ENCODE measurements at places on chromosomes 7 and 10. TPM values are rescaled to one million over a fixed set of nuclear protein-coding genes. Genes with fewer than 3 reads are reported as not detected.

The WDR86 gene
- 0.11 TPM for polyA plus RNA-seq

GRCh38 chr10:102646610-102647442, 2.5 kb downstream of the TRIM8 start:
- H3K36me3 ChIP-seq: peaks cover 17% of the 10 kb centered on the region
- peak; percentile 60 for DNase-seq
- H3K4me3 ChIP-seq: peak overlapping the region; percentile 76
- peak overlapping the region; percentile 87 for H3K27ac ChIP-seq

The MAT1A gene
- not detected for polyA plus RNA-seq

- no peaks in the 10 kb centered on the region for H3K27me3 ChIP-seq
- no peaks in the 10 kb centered on the region for H3K4me1 ChIP-seq
- no peaks in the 10 kb centered on the region for H3K36me3 ChIP-seq
- H3K27ac ChIP-seq: no peak overlapping the region
- H3K4me3 ChIP-seq: no peak overlapping the region
- DNase-seq: no peak
These were observed 105.7 kb downstream of the FOXL3 start for GRCh38 chr7:395643-396042.

GRCh38 chr7:82964150-82964882, 198.4 kb downstream of the PCLO start:
- no peaks in the 10 kb centered on the region for H3K4me1 ChIP-seq
- no peaks in the 10 kb centered on the region for H3K36me3 ChIP-seq
- H3K27me3 ChIP-seq: no peaks in the 10 kb centered on the region

GRCh38 chr7:143974459-143974858, 19.8 kb downstream of the OR2F1 start:
- no peaks in the 10 kb centered on the region for H3K36me3 ChIP-seq
- no peak overlapping the region for H3K4me3 ChIP-seq
- no peaks in the 10 kb centered on the region for H3K27me3 ChIP-seq
- H3K27ac ChIP-seq: no peak overlapping the region

The PKD2L1 gene
- 0.09 TPM for polyA plus RNA-seq

The ANKRD61 gene
- not detected for polyA plus RNA-seq

DNA sequence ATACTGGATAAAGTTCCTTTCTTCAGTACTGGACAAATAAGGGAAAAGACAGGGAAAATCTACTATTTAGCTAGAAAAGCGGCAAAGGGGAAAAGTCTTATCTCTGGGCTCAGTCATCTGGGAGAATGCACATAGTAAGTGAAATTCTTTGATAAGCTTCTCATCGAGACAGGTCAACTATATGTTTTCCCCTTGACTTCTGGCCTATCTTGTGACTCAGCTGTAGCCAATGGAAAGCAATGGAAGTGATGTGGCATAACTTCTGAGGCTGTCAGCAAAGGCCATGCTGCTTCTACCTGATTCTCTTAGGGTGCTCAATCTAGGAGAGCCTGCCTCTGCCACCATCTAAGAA, 91.9 kb downstream of the PCGF5 start:
- H3K27ac ChIP-seq: no peak overlapping the region
- DNase-seq: no peak
- H3K36me3 ChIP-seq: no peaks in the 10 kb centered on the region
- no peaks in the 10 kb centered on the region for H3K27me3 ChIP-seq

- no peak for DNase-seq
- no peak overlapping the region for H3K27ac ChIP-seq
- no peak overlapping the region for H3K4me3 ChIP-seq
- H3K36me3 ChIP-seq: no peaks in the 10 kb centered on the region
- no peaks in the 10 kb centered on the region for H3K27me3 ChIP-seq
- H3K4me1 ChIP-seq: no peaks in the 10 kb centered on the region
These were observed 410.0 kb downstream of the TCERG1L start for GRCh38 chr10:130901311-130902165.

GRCh38 chr7:120709972-120710320, 148.0 kb downstream of the TSPAN12 start:
- no peak overlapping the region for H3K4me3 ChIP-seq
- H3K27ac ChIP-seq: no peak overlapping the region
- DNase-seq: no peak
- no peaks in the 10 kb centered on the region for H3K4me1 ChIP-seq
- H3K27me3 ChIP-seq: peaks cover 11% of the 10 kb centered on the region
- no peaks in the 10 kb centered on the region for H3K36me3 ChIP-seq

The GOLGA7B gene
- polyA plus RNA-seq: not detected

The LIPN gene
- 8.9 TPM for polyA plus RNA-seq

The VAX1 gene
- not detected for polyA plus RNA-seq

The KIAA1217 gene
- polyA plus RNA-seq: not detected

DNA sequence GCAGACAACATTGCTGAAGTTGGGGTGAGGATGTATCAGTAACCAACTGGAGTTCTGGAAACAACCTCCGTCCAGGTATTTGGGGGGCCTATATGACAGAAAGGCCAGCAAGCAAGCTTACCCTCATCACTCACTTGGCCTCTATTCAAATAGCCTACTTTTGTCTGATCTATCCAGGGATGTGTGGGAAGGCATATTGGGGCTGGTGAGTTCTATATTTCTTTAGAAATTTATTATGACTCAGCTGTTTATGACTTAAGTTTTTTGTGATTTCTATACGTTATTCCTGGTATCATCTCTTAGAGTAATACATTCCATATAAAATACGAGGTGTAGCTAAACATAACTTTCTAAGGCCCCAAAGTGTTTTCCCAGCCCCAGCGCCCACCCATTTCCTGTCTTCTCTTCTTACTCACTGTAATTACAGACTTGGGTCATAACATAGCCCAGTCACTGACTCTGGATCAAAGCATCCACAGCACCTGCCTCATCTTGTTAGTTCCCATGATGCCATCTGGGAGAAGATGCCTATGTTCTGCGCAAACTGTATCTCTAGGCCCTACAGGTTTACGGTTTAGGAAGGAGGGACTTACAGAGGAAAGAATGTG, 18.1 kb downstream of the GARS1 start:
- H3K4me1 ChIP-seq: no peaks in the 10 kb centered on the region
- peak overlapping the region; percentile 6 for H3K27ac ChIP-seq
- no peak overlapping the region for H3K4me3 ChIP-seq

The CDK1 gene
- polyA plus RNA-seq: 0.08 TPM

GRCh38 chr10:8416192-8416701, 361.8 kb downstream of the GATA3 start:
- H3K36me3 ChIP-seq: no peaks in the 10 kb centered on the region
- no peak for DNase-seq
- no peak overlapping the region for H3K27ac ChIP-seq
- H3K4me3 ChIP-seq: no peak overlapping the region
- no peaks in the 10 kb centered on the region for H3K27me3 ChIP-seq
- H3K4me1 ChIP-seq: no peaks in the 10 kb centered on the region

The NKX1-2 gene
- not detected for polyA plus RNA-seq

The OR6V1 gene
- not detected for polyA plus RNA-seq

DNA sequence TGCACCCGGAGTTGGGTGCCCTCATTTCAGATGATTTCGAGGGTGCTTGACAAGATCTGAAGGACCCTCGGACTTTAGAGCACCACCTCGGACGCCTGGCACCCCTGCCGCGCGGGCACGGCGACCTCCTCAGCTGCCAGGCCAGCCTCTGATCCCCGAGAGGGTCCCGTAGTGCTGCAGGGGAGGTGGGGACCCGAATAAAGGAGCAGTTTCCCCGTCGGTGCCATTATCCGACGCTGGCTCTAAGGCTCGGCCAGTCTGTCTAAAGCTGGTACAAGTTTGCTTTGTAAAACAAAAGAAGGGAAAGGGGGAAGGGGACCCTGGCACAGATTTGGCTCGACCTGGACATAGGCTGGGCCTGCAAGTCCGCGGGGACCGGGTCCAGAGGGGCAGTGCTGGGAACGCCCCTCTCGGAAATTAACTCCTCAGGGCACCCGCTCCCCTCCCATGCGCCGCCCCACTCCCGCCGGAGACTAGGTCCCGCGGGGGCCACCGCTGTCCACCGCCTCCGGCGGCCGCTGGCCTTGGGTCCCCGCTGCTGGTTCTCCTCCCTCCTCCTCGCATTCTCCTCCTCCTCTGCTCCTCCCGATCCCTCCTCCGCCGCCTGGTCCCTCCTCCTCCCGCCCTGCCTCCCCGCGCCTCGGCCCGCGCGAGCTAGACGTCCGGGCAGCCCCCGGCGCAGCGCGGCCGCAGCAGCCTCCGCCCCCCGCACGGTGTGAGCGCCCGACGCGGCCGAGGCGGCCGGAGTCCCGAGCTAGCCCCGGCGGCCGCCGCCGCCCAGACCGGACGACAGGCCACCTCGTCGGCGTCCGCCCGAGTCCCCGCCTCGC, at the start of gene EGFR:
Gene EGFR (plus strand): TSS at position 657 of the 830 bp plus-strand sequence. CDS start 261 bp downstream, outside the sequence.
- no peak within 1 kb of the TSS for H3K4me3 ChIP-seq
- peaks cover 47% of the 10 kb centered on the region for H3K27me3 ChIP-seq
- H3K36me3 ChIP-seq: no peaks in the 10 kb centered on the region
- no peaks in the 10 kb centered on the region for H3K4me1 ChIP-seq
- no peak for DNase-seq

The MKI67 gene
- polyA plus RNA-seq: 0.05 TPM

- no peak overlapping the region for H3K27ac ChIP-seq
- peaks cover 38% of the 10 kb centered on the region for H3K36me3 ChIP-seq
- H3K4me1 ChIP-seq: peaks cover 44% of the 10 kb centered on the region
- no peaks in the 10 kb centered on the region for H3K27me3 ChIP-seq
- H3K4me3 ChIP-seq: no peak overlapping the region
- no peak for DNase-seq
These were observed 1.3 kb upstream of the GET4 start for GRCh38 chr7:875051-875450.

DNA sequence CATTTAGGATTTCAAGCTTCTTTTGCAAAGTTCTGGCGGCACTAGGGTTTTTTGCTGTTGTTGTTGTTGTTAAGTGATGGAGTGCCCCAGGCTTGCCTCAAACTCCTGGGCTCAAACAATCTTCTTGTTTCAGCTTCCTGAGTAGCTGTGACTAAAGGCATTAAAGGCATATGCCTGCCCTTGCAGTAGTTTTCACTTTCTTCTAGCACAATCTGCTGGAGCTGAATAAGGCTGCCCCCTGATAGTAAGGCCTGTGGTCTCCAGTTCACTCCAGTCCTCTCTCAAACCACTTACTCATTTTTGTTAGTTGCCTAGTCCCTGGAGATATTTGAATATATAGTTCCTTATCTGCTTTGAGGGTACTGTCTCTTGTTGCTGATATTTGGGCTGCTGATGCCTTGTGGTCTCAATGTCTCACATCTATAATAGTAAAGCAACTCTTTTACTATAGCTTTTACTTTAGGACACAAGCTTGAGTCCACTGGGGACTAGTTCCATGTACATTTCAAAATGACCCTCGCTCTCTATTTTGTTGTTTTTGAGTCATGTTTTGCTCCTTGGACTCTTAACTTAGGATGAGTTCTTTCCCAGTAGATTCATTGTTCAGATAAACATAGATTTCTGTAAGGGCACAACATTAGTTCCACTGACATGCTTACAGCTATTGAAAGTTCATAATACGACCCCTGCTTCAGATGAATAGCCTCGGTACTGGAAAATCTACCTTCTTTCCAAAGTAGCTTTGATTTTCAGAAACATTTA, 25.5 kb downstream of the PHF14 start:
- peaks cover 8% of the 10 kb centered on the region for H3K36me3 ChIP-seq
- H3K27ac ChIP-seq: no peak overlapping the region
- H3K4me1 ChIP-seq: no peaks in the 10 kb centered on the region
- no peak for DNase-seq

The SCIN gene
- polyA plus RNA-seq: not detected

DNA sequence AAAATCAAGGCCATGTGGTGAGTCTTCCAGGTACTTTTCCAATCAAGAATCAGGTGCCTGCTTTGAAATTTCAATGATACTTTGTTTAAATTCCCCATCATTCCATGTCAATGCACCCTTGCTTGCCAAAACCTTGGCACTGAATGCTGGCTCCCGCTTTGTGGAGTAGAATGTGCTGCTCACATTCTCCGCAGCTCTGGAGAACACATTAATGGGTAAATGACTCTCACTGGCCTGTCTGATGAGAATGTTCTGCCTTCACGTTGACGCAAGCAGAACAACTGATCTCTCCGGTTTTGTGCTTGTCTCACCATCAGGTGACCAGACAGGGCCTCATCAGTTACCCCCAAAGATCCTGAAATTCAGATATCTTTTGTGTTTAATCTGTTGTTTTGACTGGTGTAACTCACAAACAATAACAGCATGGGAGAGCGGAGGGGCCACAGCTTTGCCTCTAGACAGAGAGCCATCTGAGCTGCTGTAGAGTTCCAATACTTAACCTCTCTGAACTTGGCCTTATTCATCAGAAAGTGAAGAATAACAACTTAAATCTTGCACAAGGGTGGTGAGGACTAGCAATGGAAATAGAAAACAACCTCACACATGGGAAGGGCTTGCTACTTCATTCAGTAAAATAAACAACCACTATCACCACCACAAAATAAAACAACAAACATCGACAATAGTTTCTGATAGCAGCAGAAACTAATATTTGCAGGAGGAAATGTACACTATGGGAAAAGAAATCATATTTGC, 276.9 kb upstream of the IGFBP3 start:
- H3K36me3 ChIP-seq: no peaks in the 10 kb centered on the region
- H3K27ac ChIP-seq: no peak overlapping the region
- H3K27me3 ChIP-seq: no peaks in the 10 kb centered on the region
- no peaks in the 10 kb centered on the region for H3K4me1 ChIP-seq
- no peak for DNase-seq
- no peak overlapping the region for H3K4me3 ChIP-seq

DNA sequence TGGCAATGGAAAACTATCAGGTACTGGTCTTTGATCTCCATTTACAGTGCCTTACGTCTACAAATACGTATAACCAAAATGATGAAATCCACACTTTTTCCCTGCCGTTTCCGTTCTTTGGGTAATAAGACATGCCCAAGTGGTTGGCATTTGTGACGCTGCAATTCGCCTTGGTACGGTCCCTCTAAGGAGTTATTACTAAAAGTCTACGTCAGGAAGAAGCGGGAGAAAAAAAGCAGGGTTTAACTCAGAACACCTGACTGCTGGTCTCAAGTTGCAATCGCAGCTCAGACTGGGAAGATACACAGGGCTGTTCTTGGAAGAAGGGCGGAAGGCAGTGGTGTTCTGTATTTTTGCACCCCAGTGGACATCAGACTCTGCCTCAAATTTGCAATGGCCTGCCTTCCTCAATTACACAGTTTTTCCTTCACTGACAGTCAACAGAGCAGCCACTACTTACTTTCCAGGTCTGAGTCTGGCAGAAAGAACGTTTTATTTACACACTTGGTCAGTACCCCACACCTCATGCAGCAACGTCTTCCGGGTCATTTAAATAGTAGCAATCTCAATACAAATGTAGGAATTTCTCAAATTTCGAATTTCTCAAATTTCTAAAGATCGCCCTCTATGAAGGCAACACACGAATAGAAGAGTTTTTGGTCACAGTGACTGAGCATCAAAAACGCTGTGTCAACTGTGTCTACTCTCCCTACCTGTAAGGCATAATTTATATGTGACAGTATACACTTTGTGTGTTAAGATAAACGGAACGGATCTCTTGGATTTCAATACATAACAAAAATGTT, 2.1 kb downstream of the BAIAP2L1 start:
- peaks cover 11% of the 10 kb centered on the region for H3K4me1 ChIP-seq
- no peak overlapping the region for H3K4me3 ChIP-seq
- DNase-seq: no peak
- no peaks in the 10 kb centered on the region for H3K36me3 ChIP-seq
- H3K27ac ChIP-seq: no peak overlapping the region

DNA sequence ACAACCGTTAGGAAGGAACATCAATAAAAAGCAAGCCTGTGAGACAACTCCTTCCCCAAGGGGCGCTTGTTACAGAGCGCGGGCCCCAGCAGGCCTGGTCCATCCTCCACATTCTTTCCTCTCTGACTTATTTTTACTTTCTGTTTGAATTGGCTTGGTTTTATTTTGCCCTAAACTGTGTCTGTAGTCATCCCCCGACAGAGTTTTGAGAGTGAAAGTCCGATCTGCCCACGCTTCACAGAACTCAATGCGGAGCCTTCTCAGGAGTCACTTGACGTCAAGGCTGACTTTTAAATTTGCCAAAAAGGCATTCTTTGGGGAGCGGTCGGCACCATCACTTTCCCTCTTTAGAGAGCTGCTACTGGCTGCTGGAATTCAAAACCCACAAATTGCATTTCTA, 150.1 kb upstream of the KLF6 start:
- no peak overlapping the region for H3K4me3 ChIP-seq
- H3K27ac ChIP-seq: no peak overlapping the region
- DNase-seq: no peak
- no peaks in the 10 kb centered on the region for H3K36me3 ChIP-seq
